ENCODE measurements at places on chromosomes 1 and 21.

DNA sequence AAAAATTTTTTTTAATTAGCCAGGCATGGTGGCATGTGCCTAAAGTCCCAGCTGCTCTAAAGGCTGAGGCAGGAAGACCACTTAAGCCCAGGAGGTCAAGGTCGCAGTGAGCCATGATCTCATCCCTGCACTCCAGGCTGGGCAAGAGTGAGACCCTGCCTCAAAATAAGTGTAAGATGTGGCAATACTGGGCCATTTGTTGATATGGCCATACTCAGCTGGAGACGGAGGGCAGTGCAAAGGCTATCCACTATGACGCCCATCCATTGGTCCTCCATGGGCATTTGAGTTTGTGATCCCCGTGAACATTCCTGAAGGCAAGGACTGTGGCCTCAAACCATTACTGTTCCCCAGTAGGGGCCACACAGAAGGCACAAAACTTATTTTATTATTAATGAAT is 1.5 kb downstream of the CASP9 start:
- no peak for DNase-seq

DNA sequence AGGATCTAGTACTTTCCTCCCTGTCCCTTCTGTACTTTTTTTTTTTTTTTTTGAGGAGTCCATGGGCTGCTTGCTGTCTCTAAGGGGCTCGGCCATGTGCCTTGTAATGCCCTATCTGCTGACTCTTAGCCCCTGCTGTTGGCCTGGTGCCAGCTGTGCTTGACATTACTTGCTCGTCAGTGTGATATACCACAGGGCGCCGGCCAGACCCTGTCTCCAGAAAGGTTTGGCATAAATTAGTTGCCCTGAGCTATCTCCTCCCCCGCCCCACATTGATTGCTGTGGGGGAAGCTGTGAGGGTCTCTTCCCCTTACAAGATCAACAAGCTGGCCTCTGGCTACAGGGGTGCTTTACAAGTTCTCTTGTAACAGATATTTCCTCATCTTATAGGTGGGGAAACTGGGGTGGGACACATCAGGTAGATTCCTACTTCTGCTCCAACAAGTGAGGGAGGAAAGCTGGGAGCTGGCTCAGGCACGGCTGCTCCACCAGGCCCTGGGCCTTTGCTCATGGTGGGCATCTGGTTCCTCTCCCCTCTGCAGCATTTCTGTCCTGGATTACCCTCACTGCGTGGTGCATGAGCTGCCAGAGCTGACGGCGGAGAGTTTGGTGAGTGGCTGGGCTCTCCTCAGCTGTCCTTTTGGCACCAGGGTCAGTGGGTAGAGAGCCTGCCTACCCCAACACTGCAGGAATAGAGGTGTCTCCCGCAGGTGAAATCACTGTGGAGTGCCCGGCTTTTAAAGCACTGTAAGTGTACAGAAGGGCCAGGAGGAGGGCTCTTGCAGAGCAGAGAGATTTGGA is 15.6 kb downstream of the STRIP1 start:
- DNase-seq = no peak

GRCh38 chr1:201123866-201124265 is 3.1 kb downstream of the ASCL5 start:
- no peak for DNase-seq

- DNase-seq = no peak
Measured at GRCh38 chr1:220067269-220068204, 21.2 kb upstream of the EPRS1 start.
